ENCODE measurements at places on chromosomes 2 and 18.
A peak's percentile ranks its signal among the peaks of the same experiment; 100 is the strongest.

GRCh38 chr2:23157812-23158211 lies 227.2 kb upstream of the KLHL29 start:
- no peak for DNase-seq

- DNase-seq, result no peak
Measured at GRCh38 chr2:217713395-217714286, 289.2 kb downstream of the TNS1 start.

DNA sequence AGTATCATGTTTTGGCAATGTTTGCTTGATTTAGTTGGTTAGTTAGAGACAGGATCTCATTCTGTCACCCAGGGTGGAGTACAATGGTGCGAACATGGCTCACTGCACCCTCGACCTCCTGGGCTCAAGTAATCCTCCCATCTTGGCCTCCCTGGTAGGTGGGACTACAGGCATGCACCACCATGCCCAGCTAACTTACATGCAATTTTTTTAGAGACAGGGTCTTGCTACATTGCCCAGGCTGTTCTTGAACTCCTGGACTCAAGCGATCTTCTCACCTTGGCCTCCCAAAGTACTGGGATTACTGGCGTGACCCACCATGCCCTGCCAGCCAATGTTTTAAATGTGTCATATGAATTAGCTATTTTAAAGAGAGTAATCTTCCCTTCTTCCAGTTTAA lies 16.3 kb upstream of the CDKL4 start:
- no peak for DNase-seq

DNA sequence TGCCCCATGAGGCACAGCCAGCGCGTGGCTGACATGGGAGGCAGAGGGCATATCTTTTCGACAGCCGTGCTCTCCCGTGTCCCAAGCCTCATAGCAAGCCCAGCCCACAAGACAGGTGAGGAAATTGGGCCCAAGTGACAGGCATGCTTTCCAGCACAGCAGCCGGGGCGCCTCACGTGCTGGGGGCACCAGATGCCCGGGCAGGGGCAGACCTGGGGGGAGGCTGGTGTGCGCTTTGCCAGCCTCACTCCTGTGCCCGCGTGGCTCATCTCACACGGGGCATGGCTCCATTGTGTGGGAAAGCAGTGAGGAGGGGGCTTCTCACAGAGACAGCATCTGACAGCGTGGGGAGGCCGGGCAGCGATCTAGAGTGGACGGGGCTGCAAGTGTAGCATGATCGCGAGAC lies 93.2 kb downstream of the USP40 start:
- DNase-seq, result no peak

GRCh38 chr2:108385411-108386071 lies 7.8 kb downstream of the SULT1C4 start:
- no peak for DNase-seq

- no peak for DNase-seq
Measured at GRCh38 chr2:170975943-170976270, 46.9 kb downstream of the GORASP2 start.

DNA sequence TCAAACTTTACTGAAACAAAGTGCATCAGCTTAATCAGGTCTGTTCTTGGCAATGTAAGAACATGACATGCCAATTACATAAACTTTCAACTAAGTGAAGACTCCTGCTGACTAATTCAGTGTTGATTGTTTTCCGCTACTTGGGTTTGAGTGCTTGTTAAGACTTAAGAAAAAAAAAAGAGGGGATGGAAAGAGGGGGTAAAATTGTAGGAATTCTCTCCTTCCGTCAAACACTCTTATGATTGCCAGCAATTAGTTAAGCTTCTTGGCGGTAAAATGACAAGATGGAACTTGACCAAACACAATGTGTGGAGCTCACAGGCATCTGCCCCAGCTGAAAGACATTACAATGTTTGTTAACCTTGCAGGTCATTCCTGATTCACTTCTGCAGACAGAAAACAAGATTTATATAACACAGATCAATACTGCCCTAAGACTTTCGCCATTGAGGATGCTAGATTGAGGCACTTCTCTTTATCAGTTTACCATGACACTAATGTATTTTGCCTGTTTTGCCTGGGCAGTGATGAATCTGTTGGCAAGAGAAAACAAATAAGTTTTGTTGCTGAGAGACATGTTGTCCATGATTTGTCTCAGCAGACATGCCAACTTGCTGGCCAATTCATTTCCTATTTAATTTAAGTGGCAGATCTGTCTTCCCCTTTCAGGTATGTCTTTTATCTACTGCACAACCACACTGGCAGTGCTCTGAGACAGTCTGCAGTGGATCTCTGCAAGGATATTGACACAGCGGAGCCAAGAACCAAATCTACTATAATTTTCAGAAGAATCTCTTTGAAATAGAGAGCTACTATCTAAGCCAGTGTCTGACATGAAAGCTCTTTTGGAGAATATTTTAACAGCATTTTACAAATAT lies 410.0 kb upstream of the KCNH7 start:
- DNase-seq, result no peak

GRCh38 chr2:146041274-146041910 lies 1521.5 kb upstream of the ZEB2 start:
- no peak for DNase-seq

DNA sequence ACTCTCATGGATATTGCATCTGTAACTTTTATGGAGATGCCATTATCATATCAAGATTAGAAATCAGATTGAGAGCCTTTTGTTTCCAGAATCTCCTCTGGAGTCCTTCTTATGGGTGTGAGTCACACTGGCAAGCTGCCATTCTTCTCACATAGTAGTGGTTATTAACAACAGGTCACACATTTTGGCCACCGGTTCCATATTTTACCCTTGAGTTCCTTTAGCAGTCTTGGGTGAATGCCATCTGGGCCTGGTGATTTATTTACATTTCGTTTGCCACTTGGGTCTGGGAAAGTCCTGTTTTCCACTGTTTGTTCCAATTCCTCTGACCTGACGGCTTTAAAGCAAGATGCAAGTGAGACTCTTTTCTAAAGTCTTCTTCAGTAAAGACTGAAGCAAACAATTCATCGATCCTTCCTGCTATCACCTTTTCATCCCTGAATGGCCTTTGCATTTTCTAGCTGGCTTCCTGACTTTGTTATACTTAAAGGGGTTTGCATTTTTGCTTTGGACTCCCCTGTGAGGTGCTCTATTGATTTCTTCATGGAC lies 80.5 kb upstream of the CAVIN2 start:
- no peak for DNase-seq

DNA sequence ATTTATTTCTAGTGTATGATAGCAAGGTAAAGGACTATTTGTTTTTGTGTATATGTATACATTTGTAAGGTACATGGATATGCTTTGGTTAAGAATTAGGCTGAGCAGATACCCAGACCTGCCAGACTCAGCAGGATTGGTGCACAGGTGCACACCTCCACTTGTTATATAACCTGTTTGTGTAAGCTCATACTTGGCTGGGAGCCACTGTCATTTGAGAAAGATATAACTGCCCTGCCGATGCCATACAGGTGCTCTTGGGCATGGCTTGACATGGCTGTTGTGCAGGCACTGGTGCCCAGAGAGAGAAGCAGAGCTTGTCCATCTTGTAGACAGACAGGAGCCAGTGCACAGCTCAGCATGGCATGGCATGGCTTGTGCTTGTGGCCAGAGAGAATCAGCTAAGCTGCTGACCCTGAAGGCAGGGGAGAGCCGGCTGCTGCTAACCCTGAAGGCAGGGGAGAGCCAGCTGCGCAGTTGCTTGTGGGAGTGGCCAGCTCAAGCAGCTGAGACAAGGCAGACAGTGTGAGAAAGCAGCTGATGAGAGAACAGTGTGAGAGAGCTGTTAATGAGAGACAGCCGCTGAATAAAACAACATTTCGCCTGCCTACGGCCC lies 136.5 kb downstream of the RNF144A start:
- no peak for DNase-seq

DNA sequence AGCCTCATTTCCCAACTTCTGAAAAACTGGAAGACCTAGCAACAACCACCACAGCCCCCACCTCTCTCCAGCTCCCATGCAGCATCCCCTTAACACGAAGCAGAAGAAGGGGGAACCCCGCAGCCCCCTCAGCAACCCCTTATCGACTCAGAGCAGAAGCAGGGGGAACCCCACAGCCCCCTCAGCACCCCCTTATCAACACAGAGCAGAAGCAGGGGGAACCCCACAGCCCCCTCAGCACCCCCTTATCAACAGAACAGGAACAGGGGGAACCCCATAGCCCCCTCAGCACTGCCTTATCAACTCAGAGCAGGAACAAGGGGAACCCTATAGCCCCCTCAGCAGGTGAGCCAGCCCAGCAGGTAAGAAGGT lies 6.7 kb downstream of the SLC66A2 start:
- DNase-seq, result no peak

- no peak for DNase-seq
Measured at GRCh38 chr2:45583977-45584376, 27.1 kb downstream of the SRBD1 start.

- DNase-seq, result no peak
Measured at GRCh38 chr2:69554981-69555380, 88.6 kb downstream of the AAK1 start.

- DNase-seq, result no peak
Measured at GRCh38 chr2:220555961-220556630, 928.7 kb downstream of the SLC4A3 start.

DNA sequence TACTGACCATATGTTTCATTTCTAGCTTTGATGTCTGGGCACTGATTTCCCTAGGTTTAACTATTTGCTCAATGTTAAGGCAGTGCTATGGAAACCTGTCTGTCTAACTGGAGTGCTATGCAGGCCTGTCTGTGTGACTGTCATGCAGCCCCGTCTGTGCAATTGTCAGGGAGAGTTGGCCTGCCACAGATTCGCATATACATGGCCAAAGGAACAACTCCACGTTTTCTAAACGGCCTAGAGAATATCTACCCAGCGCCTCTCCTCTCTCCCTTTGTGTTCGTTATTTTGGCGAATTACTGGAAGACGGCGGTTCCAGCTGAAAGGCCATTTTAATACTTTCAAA lies 59.6 kb upstream of the PSME4 start:
- no peak for DNase-seq

DNA sequence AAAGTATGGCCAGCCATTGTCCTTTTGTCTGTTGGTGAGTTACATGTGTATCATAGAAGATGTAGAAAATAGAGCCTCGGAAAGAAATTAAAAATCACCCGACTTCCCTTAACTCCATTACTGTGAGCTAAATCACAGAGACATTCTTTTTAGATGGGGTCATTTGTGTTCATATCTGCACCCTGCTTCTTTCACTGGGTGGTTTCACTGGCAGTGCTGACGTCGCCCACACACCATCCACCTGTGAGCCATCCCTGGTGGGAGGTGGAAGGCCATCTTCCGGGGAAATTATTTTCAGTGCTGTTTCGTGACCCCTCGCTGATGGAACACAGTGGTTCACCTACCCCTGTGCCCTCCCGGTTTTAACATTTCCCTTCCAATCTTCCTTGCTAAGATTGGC lies 21.2 kb downstream of the SH3BP4 start:
- DNase-seq, result no peak

- DNase-seq, result no peak
Measured at GRCh38 chr18:8525692-8526091, 83.5 kb upstream of the RAB12 start.

GRCh38 chr18:5841518-5841917 lies 53.8 kb downstream of the TMEM200C start:
- no peak for DNase-seq

- no peak for DNase-seq
Measured at GRCh38 chr2:98561902-98562695, 46.2 kb downstream of the COA5 start.

DNA sequence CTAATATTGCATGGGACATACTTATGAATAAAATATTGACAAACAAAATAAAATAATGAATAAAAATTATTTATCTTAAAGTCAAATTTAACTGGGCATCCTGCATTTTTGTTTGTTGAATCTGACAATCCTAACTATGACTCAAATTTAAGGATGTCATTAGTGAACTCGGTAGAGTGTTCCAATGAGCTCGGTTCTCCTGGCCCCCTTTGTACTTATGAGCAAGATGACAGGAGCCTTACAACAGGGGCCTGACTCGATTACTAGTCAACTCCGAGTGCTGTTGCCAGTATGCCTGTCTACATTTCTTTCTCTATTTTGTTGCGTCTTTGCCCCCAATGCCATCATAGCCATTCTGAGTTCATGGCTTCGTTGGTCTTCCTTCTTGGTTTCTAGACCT lies 40.3 kb downstream of the HRH4 start:
- DNase-seq, result no peak

GRCh38 chr18:62497190-62497772 lies 25.5 kb upstream of the ZCCHC2 start:
- no peak for DNase-seq

DNA sequence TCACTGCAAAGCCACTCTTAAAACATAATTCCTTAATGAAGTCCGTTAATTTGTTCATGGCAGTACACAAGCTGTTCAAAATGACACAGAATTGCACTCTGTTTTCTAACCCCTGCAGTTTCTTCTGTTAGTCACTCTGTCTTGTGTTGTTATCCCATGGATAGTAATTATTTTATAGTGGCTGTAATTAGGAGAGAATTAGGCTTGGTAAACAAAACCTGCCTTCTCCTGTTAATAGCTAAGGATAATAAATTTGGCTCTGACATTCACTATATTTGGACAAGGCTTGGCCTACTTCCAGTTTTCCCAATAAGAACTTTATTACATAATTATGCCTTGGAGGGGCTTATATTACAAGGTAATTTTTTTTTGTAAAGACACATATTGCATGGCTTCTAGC lies 330.3 kb upstream of the FIGN start:
- peak; percentile 81 for DNase-seq

DNA sequence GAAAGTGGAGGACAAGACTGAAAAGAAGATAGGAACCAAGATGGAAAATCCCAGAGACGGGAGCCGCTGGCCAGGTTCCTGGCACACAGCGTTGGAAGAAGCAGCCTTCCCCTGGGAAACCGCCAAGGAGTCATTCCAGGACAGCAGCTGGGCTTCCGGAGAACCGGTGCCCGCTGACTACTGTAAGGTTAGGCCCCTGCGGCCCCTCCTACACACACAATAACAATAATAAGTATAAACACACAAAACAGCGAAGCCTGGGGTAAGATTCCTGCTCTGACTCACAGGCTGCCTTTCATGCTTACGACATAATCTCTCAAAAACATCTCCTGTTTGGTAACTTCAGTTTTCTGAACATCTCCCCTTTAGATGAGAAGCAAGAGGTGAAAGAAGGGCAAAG lies 28.1 kb upstream of the MYCN start:
- no peak for DNase-seq

GRCh38 chr2:177693658-177694339 lies 301.2 kb downstream of the AGPS start:
- DNase-seq, result no peak

DNA sequence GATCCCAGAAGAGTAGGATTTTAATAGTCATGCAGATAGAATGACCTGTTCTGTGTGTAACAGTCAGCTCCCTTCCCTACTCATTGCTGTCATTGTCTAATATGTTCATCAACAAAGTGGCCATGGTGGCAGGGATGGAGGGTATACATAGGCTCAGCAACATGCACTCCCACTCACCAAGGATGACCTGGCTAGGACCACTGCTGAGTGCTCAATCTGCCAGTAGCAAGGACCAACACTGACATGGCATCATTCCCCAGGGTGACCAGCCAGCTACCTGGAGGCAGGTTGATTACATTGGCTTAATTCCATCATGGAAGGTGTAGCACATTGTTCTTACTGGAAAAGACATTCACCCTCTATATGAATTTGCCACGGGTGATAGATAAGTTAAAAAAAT lies 401.7 kb upstream of the CELF4 start:
- no peak for DNase-seq

GRCh38 chr2:11719230-11719977 lies 27.0 kb upstream of the LPIN1 start:
- DNase-seq, result no peak
